ENCODE measurements at places on chromosomes 13 and 19.
A peak's percentile ranks its signal among the peaks of the same experiment; 100 is the strongest.

DNA sequence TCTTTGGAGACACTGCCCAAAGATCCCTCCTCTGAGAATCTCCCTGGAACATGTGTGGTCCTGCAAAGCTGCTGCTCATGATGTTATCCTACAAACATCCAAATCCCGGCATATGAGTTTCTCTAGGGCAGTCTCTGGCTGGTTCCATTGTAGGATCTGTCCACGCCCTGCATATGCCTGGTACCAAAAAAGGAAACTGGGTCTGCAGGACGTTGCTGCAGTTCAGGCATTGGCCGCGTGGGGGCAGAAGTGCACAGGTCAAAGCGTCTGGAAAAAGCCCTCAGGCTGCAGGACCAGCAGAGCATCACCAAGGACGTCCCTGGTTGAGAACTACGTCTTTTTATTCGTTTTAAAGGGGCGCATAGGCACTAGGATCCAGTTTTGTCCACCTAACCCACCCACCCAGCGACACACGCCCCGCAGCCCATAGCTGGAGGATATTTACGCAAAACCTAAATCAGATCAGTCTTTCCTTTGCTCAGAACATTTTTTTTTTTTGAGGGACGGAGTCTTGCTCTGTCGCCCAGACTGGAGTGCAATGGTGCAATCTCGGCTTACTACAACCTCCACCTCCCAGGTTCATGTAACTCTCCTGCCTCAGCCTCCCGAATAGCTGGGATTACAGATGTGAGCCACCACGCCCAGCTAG is 12.9 kb upstream of the ZNF564 start:
- peak; percentile 76 for DNase-seq

- DNase-seq, result no peak
Measured at GRCh38 chr13:26878438-26878837, 117.9 kb upstream of the GPR12 start.

DNA sequence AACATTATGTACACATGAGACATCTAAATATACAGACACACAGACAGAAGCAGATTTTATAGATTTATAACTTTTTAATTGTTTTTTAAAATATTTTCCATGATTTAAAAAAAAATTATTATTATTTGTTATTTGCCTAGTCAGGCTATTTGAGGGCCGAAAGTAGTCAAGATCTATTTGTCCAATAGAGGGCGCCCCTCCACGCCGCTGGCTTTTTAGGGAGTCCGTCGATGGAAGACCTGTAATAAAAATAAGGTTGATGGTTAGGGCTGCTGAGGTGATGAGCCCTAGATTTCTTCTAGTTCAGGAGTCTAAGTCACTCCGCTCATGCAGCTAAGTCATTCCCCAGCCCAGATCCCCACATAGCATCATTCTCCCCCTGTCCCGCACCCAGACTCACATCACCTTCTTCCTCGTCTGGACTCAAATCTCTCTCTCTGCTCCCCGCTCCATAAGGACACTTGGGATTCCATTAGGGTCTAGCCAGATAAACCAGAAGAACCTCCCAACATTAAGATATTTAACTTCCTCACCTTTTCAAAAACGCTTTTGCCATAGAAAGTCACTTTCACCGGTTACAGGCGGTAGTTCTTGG is 33.9 kb upstream of the CEACAM21 start:
- DNase-seq, result no peak

DNA sequence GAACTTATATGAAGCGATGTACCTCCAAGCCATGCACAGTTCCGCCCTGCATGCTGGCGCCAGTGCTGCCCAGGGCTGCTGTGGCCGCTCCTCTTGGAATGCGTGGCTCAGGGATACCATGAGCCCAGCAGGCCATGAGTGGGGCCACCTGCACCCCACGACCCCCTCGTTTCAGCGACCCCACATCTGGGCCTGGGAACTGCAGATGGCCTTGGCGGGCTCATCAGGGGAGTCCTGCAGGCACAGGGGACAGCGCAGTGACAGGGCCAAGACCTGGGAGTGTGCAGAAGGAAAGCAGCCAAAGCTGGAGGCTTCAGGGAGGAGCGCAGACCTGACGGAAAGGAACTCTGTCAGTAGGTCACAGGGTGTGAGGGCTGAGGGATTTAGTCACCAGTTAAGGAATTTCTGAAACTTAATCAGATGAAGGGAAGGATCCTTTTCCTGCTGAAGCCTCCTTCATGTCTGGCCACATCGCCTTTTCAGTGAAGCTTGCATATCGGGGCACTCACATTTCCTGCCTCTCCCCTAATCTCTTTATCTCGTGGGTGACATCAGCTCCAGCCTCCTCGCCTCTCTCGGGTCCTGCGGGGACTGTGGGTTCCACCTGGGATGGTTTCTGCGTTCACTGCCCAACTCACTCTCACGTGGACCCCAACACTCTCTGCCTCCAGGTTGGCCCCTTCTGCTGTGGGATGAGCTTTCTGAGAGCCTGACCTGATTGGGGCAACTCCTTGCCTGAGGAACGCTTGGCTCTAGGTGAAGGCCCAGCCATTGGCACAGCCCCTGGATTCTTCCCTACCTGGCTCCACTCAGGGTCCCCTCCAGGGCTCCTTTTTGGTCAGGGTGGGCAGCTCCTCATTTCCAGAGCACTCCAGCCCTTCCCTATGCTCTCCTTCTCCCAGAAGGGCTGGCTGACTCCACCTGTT is 123.5 kb downstream of the CRYL1 start:
- DNase-seq, result peak; percentile 19

GRCh38 chr19:30719999-30720345 is 347.8 kb downstream of the ZNF536 start:
- no peak for DNase-seq

DNA sequence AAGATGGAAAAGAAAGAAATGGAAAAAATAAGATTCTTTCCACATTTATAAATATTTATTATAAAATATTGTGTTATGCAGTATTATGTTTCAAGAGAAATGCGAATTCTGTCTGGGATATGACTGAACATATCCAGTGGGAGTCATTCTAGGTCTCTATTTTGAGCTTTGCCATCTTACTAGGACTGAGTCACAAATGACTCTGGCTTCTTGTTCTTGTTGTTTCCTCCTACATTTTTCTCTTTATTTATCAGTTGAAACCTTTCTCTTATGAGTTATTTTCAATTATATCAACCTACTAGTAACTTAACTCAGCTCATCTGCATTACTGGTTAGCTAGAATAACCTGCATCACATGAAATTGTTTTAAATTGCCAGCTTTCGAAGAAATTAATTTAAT is 1247.3 kb downstream of the SLITRK1 start:
- no peak for DNase-seq

- DNase-seq, result no peak
Measured at GRCh38 chr13:26469602-26470001, 87.9 kb upstream of the WASF3 start.

GRCh38 chr19:48963371-48964204 is 1.5 kb upstream of the FTL start:
- DNase-seq, result no peak

GRCh38 chr13:110483386-110483968 is 78.0 kb downstream of the RAB20 start:
- no peak for DNase-seq

DNA sequence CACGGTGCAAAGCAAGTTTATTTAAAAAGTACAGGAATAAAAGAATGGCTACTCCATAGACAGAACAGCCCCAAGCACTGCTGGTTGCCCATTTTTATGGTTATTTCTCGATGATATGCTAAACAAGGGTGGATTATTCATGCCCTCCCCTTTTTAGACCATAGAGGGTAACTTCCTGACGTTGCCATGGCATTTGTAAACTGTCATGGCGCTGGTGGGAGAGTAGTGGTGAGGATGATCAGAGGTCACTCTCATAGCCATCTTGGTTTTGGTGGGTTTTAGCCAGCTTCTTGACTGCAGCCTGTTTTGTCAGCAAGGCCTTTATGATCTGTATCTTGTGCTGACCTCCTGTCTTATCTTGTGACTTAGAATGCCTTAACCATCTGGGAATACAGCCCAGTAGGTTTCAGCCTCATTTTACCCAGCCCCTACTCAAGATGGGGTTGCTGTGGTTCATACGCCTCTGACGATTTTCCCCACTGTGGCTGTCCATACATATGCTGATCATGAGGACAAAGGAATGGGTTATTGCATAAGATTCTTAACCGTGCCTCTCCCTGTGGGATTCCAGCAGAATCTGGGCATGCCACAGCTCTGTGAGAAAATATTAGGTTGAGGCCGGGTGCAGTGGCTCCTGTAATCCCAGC is 36.9 kb upstream of the ZNF507 start:
- no peak for DNase-seq

DNA sequence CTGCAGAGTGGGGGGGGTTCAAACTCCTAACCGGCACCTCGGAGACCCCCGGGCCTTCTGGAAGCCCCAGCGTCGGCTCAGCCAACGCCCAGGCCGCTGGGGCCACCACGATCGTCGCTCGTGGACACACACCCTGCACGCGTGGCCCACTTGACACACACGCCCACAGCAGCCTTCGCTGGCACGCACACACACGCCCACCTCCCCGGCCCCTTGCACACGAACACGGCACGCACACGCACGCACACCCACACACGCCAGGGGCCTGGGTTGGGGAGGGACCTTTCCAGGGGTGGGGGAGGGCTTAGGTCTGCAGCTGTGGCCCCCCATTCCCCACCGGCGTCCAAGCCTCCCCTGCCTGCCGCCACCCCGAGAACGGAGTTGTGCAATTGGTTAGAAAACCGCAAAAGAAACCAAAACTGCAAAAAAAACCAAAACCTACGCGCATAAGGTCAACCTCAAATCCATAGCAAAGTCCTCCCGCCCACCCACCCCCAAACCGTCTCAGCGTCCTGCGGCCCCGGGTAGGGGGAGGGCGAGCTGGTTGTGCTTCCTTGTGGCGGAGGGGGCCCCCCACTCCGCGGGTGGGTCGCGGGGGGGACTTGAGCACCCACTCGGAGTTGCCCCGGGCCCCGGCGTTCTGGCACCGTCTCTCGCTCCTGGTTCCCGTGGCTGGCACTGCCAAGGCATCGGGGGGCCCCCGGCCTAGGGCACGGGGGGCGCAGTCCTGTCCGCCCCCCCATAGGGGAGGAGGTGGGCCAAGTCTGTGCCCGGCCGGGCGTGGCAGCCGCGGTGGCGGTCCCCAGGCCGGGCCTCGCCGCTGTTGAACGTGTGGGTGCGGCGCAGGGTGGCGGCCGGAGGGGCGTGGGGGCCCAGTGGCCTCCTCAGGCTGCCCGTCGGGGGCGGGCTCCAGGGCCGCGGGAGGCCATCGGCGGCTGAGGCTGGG is 3.3 kb upstream of the LRG1 start:
- DNase-seq, result no peak

DNA sequence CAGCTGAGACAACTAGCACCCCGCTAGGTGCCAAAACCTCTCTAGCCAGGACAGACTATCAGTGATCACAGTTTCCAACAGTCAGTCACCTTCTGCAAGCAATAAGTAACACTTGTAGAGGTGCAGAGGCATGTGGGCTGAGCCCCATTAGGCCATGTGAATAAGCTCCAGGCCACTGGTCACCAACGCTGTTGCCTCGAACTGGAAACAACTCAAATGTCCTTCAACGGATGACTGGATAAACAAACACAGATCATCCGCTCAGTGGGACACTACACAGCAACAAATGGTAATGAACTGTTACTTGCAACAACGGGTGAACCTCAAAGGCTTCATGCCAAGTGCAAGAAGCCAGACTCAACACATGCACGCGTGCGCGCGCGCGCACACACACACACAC is 27.5 kb upstream of the TMEM160 start:
- no peak for DNase-seq

- DNase-seq, result no peak
Measured at GRCh38 chr19:34881982-34882381, 44.7 kb upstream of the ZNF30 start.

GRCh38 chr13:114128624-114129522 is 3.5 kb downstream of the RASA3 start:
- DNase-seq, result no peak

DNA sequence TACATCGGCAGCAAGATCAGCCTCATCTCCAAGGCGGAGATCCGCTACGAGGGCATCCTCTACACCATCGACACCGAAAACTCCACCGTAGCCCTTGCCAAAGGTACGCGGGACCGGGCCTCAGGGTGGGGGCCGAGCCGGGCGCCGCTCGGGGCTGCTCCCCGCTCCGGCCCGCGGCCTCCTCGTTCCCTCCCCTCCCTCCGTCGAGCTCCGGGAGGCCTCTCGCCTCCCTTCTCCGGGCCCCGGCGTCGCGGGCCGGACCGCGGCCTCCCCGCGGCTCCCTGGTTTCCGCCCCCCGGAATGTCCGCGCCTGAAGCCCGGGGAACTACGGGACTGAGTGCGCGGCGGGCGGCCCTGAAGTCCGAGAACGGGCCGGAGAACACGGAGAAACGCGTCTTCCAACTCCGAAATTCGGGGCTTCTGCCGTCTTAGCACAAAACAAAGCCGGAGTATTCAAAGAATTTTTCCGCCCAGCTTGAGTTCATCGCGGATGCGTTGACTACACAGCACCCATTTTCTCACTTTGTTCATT is 423 bp downstream of the LSM14A start:
- DNase-seq, result no peak

DNA sequence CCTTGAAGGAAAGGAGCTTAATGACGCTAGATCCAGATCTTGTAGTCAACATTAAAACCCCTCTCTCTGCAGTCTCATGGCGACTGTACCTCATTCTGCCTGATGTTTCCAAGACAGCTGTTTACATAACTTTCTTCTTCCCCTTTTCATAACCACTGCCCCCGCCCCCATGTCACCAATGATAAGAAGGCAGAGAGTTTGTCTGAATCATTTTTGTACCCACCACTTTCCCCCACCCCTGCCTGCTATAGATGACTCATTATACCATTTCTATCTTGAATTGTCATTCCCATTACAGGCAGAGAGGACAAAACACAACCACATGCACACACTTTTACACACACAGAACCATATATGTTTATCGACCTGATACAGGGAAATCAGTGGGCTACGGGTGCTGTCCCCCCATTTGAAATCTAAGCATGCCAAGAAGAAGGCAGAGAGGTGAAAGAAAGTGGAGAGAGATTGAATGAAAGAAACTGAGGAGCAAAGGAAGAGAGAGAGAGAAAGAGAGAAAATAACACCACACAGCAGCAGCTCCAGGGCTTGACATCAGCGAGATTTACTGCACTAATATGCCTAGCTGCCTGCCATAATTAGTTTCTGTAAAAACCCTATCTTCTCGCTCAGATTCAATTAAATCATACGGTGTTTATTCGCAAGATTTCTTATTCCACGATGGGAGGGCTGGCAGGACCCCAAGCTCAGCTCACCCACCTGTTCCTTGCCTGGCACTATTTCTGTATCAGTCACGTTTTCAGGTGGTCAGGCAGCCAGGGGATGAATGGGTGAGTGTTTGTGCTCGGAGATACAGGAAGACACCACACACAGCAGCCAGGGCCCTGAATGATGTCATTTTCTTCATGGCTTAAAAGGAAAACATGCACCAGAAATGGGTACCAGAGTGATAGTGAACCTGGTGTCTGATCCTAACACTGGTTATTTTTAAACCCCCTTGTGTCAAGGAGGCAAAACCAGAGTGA is 114.3 kb upstream of the SERP2 start:
- no peak for DNase-seq

GRCh38 chr13:58893396-58893795 is 1261.9 kb downstream of the PCDH17 start:
- no peak for DNase-seq

DNA sequence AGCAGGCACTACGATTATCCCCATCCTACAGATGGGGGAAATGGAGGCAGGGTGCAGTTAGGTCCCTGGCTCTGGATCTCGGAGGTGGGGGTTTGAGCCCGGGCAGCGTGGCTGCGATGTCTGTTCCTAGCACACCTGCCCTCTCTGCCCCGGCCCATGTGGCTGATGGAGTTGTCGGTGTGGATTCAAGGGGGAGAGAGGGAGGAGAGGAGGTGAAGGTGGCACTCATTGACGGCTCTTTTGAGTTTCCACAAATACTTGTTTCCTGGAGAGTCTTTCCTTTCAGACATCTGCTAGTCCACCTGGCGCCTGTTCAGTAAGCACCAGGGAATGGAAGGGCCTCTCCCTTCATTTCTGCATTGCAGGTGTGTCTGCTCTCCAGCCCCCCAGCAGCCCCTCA is 69.9 kb downstream of the ARHGEF18 start:
- DNase-seq, result no peak

All from AG04449 (cell line).